Activated CD4-positive, alpha-beta T cell treated with anti-CD3 and anti-CD28 coated beads for 36 hours (primary cell): ENCODE measurements at places on chromosomes 7 and 10. TPM values are rescaled to one million over a fixed set of nuclear protein-coding genes. Genes with fewer than 3 reads are reported as not detected.

ZPBP gene
- not detected for total RNA-seq

GRCh38 chr7:80082213-80082612, 52.4 kb upstream of the GNAI1 start:
- DNase-seq, result no peak

SPRN gene
- total RNA-seq, result not detected

DNA sequence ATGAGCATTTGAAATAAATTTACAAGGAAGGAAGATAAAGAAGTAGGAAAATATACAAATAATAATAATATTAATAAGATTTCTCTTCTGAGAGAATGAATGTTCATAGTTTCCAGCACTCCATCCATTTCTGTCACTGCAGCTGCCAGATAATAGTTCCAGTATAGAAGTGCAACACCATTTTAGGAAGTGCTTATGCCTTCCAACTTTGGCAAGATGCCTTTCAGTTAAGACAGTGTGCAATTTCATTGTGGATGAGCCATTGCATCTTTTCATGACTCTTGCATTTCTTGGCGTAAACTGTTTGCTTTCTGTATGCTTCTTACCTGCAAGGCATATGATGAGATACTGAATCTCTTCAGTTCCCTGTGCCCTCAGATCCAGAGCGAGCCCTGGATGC, 185.0 kb downstream of the PDE1C start:
- DNase-seq, result no peak

EPO gene
- total RNA-seq, result not detected

DNA sequence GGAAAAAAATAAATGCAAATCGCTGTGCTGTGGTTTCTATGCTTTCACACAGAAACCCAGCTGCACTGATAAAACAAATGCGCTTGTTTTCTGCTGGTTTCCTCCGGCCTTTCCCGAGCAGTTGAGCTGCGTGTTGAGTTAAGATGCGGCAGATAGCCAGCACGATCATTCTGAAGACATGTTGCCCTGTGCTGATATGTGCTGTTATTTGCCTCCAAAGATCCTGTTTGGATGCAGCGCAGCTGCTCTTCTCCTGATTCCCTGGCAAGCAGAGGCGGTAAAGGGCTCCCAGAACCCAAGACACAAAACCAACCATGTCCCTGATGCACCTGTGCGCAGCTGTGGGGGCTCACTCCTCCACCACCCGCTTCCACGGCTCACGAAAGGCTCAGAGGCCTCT, 225.4 kb downstream of the PAXIP1 start:
- DNase-seq, result no peak

- DNase-seq, result no peak
These were observed 73.4 kb upstream of the NAMPT start for GRCh38 chr7:106358103-106358663.

- DNase-seq, result peak; percentile 71
These were observed 181.4 kb downstream of the ARID5B start for GRCh38 chr10:62082729-62083411.

DNA sequence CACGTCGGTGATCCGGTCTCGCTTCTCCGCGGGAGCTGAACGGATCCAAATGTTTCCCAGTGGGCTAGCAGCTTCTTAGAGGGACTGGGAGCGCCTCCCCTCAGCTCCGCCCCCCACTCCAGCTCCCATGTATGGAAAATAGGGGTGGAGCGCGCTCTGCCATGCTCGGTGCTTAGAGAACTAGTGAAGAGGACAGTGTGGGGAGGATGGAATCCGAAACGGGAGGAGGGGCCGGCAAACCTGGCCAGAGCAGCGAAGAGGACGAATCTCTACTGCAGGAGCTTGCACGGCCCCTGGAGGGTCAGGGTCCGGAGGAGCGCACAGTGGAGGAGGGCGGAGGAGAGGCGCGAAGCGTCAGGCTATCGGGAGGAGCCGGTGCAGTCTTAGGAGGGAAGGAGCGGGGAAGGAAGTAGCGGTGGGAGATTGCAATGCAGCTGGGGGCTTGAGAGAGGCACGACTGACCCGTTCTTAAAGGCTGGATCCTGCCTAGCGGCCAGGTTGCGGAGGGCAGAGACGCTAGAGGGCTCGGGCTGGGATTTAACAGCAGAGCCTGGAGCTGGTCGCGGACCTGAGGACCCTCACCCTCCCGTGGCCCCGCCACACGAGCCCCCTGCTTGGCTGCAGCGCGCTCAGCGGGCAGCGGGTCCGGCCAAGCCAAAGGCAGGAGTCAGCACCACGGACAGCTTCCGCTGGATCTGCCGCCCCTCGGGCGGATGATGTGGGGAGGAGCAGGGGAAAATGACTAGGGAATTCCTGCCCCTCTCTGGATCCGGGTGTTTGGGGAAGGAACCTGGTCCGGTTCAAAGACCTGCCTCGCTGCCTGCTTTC, at the start of gene PRLHR:
TSS of gene PRLHR (minus strand) at position 51 of the 828 bp plus-strand sequence. CDS start 404 bp downstream, outside the sequence.
- peak; percentile 37 for DNase-seq

ENKUR gene
- not detected for total RNA-seq

- no peak for DNase-seq
These were observed 886.7 kb upstream of the SORCS1 start for GRCh38 chr10:108051218-108051617.

DNA sequence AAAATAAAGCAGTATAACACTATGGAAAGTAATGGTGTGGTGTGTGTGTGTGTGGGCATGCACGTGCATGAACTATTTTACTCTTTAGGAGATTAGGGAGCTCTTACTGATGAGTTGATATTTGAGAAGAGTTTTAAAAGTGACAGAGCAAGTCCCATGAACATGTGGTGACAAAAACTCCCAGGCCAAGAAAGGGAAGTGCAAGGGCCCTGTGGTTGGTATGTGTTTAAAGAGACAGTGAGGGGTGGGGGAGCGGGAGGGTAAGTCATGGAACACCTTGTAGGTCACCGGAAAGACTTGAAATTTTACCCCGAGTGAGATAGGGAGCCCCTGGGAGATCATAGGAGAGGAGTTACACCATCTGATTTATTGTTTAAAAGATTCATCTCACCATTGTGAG, 63.3 kb downstream of the AKR1B1 start:
- DNase-seq, result no peak

DNA sequence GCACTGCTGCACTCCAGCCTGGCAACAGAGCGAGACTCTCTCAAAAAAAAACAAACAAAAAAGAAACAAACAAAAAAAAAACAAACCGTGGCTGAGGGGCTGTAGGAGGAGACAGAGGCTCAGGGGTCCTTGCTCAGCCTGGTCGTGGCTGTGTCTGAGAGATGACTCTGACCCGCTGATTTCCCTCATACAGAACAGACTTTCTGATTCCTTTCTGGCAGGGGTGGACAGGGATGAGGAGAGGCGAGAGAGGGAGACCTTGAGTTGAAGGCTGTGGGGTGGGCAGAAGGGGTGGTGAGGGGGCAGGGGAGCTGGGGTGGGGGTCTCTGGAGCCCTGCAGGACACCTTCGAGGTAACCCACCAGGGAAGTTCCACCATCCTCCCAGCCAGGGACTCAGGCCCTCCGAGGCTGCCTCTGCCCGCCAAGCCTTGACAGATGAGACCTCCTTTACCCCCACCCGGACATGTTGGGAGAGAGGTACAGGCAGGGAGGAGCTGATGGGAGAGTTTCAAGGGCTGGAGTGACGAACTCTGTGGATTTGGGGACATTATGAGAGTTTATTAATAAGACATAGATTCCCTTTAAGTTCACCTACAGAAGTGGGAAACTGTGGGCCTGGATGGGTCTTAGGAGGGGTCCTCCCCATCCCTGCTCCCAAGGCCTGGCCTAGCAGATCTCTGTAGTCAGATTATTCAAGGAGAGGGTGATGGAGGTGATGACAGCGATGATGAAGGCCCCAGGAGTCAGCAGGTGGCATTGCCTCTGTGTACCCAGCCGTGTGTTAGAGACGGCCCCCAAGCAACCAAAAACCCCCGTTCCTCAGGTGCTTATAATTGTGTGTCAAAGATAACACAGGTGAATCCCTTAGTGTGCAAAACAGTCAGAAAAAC, 2.0 kb downstream of the MUC12 start:
- no peak for DNase-seq

- no peak for DNase-seq
These were observed 84.4 kb upstream of the TNS3 start for GRCh38 chr7:47666164-47666862.

DNA sequence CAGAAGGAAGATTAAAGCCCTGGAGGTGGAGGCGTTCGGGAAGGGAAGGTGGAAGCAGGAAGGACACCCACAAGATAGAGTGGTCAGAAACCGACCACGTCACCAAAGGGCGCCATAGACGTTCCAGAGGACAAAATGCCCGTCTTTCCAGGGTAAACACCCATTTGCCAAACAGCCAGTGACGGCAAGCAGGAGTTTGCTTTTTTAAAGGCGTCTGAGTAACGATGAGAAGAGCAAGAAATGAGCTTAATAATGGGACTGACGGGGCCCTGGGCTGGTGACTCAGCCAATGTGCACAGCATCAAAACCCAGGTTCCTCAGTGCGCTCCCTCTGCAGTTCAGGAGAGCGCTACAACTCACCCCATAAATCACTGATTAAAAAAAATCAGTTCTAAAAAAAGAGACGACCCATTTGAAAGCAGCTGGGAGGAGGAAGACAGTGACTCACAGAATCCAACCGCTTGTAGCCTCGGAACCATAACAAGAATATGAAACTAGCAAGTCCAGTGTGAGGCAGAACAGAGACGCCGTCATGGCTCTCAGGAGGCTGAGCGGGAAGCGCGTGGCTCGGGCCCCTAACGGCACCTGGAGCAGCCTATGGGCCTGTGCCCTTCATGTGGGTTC, 5.9 kb downstream of the DIP2C start:
- DNase-seq, result no peak

- no peak for DNase-seq
These were observed 338.9 kb upstream of the IGFBP3 start for GRCh38 chr7:46259947-46260346.

ARMH3 gene
- 16.0 TPM for total RNA-seq

DNA sequence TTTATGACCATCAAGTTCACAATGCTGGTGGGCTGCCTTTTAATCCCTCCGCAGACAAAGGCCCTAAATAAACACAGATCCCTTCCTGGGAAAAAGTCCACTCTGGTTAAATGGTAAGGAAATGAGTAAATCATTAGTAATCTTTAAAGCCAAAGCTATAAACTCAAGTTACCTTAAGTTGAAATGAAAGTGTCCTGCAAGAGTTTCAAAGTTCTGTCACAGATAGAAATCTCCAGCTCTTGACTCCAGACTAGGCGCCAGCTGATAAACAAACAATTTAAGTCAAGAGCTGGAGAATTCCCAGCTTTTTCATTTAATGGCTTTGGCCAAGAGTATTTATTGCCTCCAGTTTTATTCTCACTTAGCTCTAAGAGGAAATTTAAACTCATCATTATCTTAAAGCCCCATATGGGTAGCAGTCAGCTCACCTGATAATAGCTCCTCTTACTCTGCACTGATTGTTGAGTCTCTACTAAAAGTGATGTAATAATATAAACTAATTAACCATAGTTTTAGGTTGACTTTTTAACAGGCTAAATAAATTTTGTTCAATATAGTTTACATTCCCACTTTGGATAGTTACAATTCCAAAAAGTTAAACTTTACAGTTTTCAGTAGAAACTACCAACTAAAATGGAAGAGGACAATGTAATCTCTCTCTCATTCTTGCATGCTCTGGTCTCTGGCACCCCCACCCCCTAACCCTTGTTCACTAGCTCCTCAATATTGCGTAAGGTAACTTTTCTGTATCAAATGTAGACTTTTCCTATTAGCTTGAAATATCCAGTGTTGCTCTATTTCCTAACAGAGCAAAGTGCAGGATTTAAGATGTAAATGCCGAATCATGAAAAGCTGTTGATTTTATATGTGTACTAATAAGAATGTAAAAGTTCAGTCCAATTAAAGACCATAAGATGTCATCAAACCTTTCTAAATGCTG, 56.1 kb downstream of the HIBADH start:
- no peak for DNase-seq

DNA sequence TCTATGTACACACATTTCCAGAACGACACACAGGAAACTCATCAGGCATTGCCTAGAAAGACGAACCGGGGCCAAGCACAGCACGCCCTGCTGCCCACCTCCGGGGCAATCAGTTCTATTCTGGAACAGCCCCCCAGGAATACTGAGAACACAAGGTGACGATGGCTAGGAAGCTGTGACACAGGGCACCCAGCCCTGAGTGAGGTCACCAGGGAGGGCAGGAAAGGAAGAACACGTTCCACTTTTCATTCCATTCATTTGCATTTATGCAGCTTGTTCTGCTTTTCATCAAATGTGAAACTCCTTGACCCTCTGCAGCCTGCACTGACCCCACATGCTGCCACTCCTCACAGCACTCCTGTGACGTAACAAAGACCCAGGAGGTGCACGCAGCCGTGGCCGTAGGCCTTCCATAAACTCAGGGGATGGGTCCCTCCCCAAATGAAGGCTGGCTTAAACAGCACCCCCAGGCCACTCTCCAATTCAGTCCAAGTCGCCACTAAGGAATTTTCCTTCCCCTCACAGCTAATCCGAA, 28.9 kb downstream of the MAD1L1 start:
- no peak for DNase-seq

CHST15 gene
- 0.43 TPM for total RNA-seq

SPDYE6 gene
- not detected for total RNA-seq

SFRP5 gene
- total RNA-seq, result not detected

GRCh38 chr10:6694447-6695140, 114.5 kb upstream of the PRKCQ start:
- DNase-seq, result peak; percentile 50

DNA sequence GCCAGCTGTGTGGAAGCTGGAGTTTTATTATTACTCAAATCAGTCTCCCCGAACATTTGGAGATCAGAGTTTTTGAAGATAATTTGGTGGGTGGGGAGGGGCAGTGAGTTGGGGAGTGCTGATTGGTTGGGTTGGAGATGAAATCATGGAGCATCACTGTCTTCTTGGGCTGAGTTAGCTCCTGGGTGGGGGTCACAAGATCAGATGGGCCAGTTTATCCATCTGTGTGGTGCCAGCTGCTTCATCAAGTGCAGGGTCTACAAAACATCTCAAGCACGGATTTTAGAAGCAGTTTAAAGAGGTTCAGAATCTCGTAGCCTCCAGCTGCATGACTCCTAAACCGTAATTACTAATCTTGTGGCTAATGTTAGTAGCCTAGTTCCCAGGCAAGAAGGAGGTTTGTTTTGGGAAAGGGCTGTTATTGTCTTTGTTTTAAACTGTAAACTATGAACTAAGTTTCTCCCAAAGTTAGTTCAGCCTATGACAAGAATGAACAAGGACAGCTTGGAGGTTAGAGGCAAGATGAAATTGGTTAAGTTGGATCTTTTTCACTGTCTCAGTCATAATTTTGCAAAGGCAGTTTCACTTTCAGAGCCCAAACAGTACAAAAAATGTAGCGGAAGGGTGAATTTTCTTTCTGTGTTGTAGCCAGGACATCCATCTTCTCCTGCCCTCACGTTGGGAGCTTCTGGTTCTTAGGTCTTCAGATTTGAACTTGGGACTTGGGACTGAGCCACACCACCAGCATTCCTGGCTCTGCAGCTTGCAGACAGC, 43.1 kb downstream of the KLF6 start:
- no peak for DNase-seq
